ENCODE measurements at places on chromosomes 2 and 18.

DNA sequence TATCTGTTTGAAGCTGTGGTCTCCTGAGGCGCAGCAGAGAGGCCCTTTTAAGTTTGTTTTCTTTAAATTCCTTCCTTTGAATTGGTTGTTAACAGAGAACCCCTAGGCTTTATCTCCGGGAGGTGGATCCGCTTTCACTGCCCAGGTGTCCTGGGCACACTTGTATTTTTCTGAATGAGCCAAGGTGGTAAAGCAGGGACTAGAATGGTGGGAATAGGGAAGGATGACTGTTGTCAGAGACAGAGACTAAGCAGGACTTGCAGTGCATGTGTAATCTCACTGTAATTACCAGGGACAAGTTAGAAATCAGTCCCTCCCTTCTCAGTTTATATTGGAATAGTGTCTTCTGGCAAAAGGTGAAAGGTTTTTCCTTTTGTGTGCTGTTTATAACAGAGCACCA, 72.8 kb downstream of the PHLPP1 start:
- no peak for DNase-seq

- no peak for DNase-seq
These were observed 550 bp upstream of the SFXN5 start for GRCh38 chr2:73072129-73072395.

GRCh38 chr2:233037078-233037477, 4.6 kb downstream of the NEU2 start:
- DNase-seq = no peak

DNA sequence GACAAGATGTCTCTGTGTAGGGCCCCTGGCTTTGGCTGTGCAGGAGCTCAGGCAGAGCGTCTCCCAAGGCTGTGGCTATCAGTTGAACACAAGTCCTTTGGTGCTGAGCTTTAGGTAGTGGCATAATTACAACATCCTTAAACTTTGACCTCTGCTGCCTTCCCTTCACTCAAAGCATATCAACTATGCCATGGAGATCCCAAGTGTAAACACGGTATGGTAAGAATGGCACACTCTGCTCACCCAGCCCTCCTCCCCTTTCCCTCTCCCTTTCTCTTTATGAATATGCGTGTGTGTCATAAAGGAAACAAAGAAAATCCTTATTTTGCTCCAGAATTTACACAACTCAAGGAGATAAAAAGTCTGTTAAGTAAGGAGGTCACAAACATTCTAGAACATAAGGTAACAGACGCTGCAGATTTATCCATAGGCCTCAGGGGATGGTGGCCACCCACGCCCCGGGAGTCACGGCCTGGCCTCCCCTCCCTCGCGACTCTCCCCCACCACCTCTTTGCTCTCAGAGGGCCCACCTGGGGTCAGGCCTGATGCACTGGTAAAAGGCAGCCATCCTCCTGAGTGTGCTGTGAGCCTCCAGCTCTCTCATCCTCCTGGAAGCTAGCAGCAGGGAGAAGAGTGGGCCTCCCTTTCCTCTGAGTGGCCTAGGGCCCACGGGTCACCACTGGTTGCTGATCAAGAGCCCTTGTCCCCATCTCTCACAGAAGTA, 67.3 kb downstream of the CRACDL start:
- DNase-seq = no peak

- no peak for DNase-seq
These were observed 563.0 kb upstream of the PKDCC start for GRCh38 chr2:41484858-41485234.

- no peak for DNase-seq
These were observed 15.8 kb downstream of the DYNAP start for GRCh38 chr18:54606835-54607212.

DNA sequence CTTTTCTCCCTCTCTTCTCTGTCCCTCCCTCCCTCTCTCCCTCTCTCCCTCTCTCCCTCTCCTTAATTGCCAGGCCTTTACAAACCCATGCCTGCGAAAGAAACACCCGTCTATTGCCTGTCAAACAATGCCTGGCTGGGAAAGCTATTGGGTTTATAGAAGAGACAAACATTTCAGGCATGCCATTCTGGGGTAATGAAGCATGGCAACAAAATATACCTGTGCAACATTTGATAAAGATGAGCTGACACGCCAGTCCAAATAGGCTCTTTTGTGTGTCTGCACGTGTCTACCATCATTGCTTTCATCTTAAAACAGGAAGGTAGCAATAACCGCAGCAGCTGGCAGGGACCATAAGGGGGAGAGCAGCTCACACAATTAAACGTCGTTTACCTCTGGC, 282.1 kb downstream of the ZNF516 start:
- no peak for DNase-seq

DNA sequence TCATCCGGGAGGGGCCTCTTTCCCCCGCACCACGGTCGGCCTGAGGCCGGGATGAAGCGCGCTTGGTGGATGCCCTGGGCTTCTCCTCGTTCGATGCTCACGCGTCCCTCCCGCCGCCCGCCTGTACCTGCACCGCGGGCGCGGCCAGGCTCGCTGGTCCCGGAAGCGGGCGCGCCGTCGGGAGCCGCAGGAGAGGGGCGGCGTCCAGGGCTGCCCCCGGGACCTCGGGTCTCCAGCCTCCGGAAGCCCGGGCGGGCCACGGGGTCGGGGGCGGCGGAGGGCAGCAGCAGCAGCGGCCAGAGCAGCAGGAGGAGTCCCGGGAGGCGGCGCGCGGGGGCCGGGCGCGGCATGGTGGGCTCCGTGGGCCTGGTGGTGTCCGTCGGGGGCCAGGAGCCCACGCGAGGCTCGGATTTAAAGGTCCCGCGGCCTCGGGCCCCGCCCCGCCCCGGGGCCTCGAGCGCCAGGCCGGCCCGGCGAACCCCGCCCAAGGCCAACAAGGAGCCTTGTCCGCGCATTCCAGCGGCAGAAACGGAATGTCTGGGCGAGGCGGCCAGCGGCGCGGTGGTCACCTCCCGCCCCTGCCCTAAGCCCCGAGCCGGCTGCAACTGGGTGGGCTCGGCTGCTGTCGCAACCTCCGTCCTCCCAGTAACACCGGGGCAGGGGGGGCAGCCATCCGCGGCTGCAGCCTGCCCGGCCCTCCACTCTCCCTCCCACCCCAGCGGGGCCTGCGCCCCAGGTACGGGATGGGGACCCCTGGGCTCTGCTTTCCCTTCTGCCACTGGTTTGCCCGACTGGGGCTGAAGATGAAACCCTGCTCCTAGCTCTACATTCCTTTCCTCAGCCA, at the start of gene MATN3:
MATN3 (minus strand) TSS at position 387 of the 844 bp plus-strand sequence; CDS start at position 350, 37 bp downstream.
- DNase-seq = no peak

DNA sequence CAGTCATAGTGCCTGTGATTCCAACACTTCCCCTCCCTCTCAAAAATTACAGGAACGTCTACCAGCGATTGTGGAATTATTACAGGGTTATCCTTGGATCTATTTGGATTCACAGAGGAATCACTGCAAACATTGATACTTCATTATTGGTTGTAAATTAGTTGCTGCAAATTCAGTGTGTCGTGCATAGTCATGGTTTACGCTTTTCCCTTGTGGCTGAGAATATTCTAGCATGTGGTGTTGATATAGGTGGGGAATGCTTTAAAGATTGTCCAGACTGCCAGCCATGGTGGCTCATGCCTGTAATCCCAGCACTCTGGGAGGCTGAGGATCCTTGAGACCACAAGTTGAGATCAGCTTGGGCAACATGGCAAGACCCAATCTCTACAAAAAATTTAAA, 48.7 kb upstream of the PDK1 start:
- no peak for DNase-seq

DNA sequence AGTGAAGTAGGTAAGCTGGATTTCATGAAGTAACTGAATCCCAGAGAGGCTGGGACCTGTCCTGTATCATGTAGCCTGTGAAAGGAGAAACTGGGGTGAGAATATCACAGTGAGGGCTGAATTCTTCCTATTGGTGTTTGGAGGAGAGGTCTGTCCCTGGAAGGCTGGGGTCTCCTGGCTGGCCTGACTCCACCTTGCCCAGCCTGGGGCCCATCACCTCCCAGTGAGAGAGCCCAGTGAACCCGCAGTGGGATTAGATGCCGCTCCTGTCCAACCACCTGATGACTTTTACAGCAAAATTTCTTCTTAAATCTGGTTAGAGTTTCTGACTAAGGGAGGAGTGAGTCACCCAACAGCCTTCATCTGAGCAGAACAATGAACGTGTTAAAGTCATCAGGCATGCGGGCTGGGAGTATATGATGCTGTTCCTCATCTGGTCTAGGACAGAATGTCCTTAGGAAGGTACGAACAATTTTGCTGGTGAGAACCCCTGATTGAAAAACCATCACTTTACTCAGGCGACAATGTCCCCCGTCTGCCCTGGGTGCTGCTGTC, 152.9 kb downstream of the LPIN1 start:
- no peak for DNase-seq

DNA sequence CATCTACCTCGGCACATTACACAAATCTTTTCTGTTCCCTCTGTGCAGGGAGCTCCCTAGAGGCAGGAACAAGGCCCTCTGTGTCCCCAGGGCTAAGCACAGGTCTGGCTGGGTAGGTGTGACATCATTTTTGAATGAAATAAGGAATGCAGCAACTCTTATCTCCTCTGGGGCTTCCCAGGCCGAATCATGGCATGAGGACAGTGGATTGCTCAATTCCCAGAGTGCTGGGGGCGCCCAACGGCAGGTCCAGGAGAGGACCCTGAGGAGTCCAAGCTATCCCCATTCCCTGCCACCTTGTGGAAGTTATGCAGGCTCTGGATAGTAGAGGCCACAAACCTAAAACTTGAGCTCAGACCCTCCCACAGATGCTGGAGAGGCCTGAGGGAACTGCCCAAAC, 158.0 kb upstream of the RAB6C start:
- no peak for DNase-seq

GRCh38 chr18:26617151-26617554, 68.8 kb upstream of the KCTD1 start:
- no peak for DNase-seq

GRCh38 chr18:75489493-75490190, 62.1 kb upstream of the SMIM21 start:
- DNase-seq = no peak

DNA sequence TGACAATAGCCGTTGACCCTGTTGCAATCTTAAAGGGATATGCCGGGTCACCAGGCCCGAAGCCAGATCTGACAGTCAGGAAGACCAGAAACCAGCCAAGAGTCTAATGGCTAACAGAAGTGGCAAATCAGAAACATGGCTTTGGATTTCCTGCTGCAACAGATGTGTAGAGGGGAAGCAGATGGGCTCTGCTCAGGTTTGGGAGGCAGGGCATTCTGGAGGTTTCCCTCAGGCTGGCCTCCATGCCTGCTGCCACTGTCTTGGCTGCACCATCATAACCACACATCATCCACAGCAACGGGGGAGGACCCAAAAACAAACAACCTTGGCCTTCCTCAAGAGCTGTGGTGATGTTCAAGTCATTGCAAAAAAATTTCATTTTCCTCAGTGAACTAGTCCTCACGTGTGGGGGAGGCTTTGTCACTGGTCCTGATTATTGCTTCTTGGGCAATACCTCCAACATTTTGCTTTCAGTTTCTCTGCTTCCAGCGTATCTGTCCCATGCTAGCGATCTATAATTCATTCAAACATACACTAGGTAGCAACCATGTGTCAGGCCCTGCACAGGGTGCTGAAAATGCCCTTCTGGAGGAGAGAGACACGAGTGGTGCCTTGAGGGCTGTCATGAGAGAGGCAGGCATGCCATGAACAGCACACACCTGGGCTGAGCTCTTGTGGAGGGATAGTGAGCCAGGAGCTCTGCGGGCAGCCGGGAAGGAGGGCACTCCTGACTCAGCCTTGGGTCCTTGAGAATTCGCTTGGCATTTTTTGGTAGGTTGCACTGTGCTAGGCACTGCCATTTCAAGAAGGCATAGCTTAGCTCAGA, 48.2 kb upstream of the LGALSL start:
- no peak for DNase-seq

DNA sequence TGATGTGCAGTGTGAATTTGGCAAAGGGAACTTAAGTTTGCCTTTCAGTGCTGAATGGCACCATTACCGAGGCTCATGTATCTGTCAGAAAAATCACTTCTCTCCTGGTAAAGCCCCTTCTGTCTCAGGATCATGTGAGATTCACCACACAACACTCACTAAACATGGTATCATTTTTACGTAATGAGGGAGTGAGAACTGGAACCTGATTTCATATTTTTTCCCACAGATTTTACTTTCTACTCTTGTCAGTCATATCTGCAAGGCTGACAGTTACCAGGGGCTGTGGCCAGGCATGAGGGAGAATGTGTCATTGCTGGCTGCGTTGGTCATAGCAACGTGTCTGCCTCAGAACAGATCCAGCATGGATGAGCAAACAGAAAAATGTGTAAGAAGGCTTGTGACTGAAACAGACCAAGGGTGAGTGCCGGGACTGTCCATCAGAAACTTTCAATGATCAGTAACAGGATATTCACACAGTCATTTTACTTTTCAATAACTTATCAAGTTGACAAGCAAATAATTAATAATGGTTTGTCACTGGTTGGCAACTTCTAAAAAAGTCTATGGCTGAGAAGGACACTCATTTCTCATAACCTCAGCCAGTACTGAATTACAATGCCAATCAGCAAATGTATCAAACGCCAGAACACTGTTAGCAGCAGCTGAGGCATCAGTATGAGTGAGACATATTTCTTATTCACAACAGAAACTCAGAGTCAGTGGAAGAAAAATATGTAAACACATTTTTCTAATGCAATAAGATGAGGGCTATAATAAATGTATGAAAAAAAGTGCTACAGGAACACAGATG, 100.5 kb downstream of the CDC42EP3 start:
- DNase-seq = no peak

DNA sequence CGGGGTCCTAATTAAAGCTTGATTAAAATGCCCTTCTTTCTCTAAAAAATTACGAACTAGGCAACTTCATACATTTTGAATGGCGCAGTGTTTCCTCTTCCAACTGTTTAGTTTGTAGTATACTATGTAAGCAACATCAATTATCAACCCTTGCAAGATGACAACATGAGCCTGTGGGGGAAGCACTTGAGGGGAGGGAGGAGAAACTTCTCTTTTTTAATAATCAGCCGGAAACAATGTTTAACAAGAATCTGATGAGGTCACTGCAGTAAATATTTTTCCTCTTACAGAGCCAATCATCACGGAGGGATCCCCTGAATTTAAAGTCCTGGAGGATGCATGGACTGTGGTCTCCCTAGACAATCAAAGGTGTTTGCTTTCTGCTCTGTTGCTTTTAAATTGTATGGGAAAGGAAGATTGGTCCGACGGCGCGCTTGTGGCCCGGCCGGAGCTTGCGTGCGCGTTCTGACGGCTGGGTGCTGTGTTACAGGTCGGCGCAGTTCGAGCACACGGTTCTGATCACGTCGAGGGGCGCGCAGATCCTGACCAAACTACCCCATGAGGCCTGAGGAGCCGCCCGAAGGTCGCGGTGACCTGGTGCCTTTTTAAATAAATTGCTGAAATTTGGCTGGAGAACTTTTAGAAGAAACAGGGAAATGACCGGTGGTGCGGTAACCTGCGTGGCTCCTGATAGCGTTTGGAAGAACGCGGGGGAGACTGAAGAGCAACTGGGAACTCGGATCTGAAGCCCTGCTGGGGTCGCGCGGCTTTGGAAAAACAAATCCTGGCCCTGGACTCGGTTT, 5.3 kb upstream of the DLX1 start:
- DNase-seq = no peak

DNA sequence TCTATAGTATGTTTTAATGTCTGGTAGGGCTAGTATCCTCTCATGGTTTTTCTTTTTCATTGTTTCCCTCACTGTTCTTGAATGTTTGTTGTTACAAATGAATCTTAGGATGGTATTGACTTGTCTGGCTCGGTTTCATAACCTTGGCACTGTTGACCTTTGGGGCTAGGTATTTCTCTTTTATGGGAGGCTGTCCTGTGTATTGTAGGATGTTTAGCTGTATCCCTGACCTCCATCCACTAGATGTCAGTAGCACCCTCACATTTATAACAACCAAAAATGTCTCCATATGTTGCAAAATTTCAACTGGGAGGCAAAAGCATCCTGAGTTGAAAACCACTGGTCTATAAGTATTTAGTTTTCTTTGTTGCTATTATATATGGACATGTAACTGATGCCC, 7.0 kb upstream of the AOX1 start:
- DNase-seq = no peak

Data from stimulated activated CD8-positive, alpha-beta memory T cell treated with anti-CD3 and anti-CD28 coated beads, Interleukin-4, amount 100 ng/mL, for 1 hour (primary cell).